Activated CD4-positive, alpha-beta T cell treated with anti-CD3 and anti-CD28 coated beads for 24 hours (primary cell): ENCODE measurements at places on chromosomes 12 and 14.

GRCh38 chr12:88432531-88433490 is 147.5 kb downstream of the KITLG start:
- DNase-seq = no peak

GRCh38 chr12:29396774-29397173 is 15.8 kb upstream of the ERGIC2 start:
- DNase-seq = no peak

- no peak for DNase-seq
Observed at GRCh38 chr12:49553512-49554088, 14.3 kb downstream of the MCRS1 start.

DNA sequence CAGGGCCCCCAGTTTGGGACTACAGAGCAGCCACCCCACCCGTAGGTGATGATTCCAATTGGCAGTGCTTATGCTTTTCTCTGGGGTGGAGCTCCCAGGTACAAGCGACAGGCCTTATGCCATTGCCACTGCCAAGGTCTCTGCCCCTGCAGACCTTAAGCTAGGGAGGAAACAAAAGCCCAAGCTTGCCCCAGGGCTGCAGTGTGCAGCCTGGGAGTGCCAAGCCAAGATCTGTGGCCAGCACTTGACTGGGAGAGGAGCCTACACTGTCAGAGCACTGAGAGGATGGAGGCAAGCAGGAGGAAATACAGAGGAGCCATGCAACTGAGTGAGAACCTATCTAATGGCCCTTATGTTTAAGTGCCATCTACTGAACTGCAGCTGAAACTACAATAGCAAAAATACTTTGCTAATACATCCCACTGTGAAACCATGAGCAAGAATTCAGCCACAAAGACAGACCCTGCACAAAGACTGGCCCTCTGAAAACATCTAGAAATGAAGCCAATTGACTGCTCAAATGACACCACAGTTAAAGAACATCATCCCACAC is 17.7 kb upstream of the ASCL1 start:
- no peak for DNase-seq

- DNase-seq = no peak
Observed at GRCh38 chr12:2970744-2971143, 11.5 kb downstream of the TEAD4 start.

GRCh38 chr12:85191-85666 is 18.7 kb downstream of the IQSEC3 start:
- no peak for DNase-seq

DNA sequence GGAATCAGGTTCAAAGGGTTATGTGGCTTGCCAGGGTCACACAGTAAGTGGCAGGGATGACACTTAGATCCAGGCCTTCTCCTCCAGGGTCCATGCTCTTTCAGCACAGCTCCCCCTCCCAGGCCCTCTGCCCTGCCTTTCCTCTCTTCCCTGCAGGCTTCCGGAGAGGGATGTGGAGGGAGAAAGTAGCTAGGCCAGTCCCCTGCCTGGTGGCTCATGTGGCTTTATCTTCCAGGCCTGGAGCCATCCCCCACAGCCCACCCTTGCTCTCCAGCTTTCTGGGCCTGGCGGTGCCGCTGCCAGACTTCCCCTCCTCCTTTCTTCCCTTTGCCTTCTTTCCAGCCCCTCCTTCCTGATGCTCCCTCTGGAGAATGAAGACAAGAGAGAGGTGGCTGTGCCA is 1.7 kb downstream of the PSMB11 start:
- no peak for DNase-seq

- no peak for DNase-seq
Observed at GRCh38 chr12:1188016-1188415, 197.0 kb downstream of the ERC1 start.

GRCh38 chr14:60862283-60862682 is 118.6 kb downstream of the TRMT5 start:
- DNase-seq = no peak

- DNase-seq = no peak
Observed at GRCh38 chr14:72738161-72738611, 155.7 kb downstream of the DPF3 start.

- DNase-seq = no peak
Observed at GRCh38 chr14:92481811-92482555, 31.6 kb upstream of the RIN3 start.

GRCh38 chr12:115697340-115697739 is 580.2 kb downstream of the MED13L start:
- no peak for DNase-seq

DNA sequence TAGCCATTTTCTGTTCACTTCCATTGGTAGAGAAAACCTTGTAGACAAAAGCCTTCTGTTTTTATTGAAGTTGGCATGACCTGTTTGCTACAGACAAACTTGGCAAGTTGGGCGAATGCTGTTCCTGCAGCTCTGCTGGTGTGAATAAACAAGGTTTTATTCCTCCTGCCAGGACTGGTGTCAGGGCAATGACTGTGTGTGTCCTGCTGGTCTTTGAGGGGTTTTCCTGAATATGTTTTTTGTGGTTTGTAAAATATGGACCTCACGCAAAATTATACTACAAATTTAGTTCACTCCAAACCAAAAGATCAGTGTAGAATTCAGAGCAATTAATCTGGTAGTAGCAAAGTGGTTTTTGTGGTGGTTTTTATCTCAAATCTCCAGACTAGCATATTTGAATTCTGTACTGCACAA is 140.8 kb downstream of the ERC1 start:
- DNase-seq = no peak

DNA sequence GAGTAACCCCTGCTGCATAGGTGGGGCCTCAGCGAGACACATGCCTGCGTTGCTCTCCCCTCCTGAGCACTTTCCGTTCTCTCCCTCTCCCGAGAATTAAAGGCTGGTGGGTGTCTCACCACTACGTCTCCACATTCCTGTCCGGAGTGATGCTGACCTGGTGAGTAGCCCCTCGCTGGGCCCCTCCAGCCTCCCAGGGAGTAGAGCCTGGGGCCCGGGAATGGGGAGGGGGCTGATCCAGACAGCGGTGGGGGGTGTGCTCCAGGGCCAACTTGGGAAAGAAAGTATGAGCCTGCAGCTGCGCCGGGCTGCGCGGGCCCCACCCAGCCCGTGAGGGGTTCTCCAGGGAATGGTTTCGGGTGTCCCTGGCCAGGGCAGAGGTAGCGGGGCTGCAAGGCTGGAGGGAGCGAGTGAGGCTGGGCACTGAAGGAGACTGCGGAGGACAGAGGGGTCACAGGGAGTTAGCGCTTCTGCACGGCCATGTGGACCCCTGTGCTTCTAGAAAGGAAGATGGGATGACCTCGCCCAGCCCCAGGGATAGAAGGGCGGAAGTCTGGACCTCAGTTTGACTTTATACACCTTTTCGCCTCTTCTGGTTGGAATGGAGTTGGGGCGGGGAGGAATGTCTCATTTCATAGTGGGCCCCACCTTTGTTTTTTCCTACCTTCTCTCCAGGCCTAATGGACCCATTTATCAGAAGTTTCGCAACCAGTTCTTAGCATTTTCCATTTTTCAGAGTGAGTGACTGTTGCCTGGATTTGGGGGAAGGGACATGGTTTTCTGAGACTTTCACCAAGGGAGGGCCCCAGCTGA is 22.5 kb downstream of the RHOF start:
- DNase-seq = no peak

DNA sequence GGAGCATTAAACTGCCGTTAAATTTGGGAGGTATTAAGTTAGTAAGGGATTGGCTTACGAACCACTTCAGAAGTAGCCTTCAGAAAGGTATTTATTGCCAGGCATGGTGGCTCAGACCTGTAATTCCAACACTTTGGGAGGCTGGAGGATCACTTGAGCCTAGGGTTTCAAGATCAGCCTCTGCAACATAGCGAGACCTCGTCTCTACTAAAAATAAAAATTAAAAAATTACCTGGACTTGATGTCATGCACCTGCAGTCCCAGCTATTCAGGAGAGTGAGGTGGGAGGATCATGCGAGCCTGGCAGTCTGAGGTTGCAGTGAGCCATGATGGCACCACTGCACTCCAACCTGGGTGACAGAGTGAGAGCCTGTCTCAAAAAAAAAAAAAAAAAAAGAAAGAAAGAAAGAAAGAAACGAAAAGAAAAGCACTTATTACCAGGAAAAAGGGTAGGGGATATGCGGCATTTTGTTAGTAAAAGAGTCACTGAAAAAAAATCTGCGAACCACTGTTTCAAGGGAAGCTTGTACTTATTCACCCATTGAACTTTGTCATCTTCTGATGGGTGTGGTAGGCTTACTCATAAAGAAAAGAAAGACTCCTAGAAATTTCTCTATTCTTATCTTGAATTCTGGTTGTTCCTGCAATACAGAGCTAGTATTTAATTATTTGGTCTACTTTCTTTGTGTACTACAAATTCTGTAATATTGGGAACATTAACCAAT is 33.6 kb upstream of the PLEKHA5 start:
- no peak for DNase-seq

GRCh38 chr12:44960856-44961255 is 84.7 kb upstream of the NELL2 start:
- DNase-seq = no peak
